ENCODE measurements at places on chromosomes 1 and 21.
A peak's percentile ranks its signal among the peaks of the same experiment; 100 is the strongest.

DNA sequence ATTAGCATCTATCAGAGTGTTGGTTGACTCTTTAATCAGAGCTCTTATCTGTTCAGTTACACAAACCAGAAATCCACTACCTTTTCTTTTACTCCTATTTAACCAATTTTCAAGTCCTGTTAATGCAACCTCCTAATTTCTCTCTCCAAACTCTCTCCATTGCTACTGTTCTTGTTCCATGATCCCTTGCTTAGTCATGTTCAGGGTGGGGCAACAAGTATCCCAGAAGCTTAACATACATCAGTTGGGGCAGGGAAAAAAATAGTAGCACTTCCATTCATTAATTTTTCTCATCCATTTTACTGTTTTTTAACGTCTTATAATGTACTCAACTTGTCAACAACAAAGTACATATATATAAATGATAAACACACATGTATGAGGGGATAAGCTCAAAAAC lies 111.2 kb upstream of the LBR start:
- no peak for DNase-seq

DNA sequence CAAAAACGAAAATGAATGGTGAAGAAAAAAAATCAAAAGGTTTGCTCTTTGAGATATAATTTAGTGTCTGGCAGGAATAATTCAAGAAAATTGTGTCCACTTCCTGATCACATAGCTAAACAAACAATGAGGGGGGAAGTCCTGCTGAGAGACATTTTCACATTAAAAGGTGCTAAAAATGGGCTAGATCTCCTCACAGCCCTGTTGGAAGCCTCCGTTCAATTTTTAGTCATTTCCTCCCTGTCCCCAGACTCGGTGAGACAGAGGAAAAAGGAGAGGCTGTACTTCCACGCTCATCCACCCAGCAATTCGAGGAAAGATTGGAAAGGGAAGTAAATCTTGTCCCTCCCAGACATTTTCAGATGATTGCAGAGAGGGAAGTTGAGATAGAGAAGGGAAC lies 103.7 kb downstream of the BARHL2 start:
- no peak for DNase-seq

DNA sequence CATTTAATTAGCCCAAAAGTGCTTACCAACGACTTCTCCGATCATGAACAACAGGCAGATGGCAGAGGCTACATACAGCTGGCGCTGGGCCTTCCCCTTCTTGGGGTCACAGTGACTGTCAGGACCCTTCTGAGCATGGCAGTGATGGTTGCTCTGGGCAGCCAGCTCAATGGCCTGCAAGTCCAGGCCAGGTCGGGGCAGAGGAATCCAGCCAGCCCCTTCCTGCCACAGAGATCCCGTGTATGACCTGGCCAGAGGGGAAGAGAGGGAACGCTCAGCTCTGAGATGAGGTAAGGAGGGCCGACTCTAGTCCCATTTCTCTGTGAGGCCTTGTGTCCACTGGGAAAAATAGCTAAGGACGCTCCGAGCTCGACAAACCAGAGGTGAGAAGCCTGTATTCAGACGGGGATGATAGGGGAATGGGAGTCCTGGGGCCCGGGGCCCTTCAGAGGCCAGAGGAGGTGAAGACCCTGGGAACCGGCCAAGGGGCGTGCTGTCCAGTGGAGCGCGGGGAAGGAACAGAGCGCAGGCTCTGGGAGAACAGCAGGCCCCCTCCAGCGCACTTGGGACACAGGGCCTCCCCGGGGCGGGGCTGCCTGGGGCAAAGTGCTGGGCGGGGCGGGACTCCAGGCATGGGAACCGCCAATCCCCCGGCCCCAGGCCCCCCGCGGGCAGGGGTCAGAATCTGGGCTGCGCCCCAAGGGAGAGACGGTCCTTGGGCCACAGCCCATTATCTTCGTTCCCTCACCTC lies 772 bp downstream of the SLC30A2 start:
- DNase-seq, result no peak

DNA sequence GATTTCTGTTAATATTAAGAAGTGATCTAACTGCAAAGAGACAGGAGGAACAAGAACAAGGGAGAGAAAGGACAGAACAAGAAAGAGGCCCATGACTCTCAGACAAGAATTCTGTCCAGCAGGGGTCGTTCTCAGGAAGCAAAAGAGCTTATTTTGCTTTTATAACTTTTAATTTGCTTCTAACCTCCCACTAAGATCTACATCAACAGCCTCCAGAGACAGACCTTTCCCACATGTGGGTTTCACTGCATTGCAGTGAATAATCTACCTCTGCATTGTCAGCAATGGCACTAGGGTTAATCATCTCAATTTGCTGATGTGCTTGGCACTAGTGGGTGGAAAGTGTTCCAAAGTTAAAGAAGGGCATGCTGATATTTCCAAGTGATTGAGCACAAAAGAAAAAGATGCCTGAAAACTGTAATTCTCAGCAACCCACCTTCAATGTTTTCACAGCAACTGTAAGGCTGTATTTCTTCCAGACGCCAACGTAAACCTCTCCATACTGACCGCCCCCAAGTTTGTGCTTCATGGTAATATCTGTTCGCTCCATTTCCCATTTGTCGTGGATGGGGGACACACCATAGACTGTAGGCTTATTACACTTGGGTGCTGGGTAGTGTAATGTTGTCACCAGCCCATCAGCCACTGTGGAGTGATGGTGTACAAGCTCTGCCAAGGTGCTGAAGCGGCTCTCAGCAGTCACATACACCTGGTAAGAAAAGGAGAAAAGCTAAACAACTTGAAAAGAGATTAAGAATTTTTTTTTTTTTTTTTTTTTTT lies 39.5 kb downstream of the TOR3A start:
- no peak for DNase-seq

- DNase-seq, result peak; percentile 21
These were observed 8.5 kb upstream of the CTRC start for GRCh38 chr1:15429701-15430149.

DNA sequence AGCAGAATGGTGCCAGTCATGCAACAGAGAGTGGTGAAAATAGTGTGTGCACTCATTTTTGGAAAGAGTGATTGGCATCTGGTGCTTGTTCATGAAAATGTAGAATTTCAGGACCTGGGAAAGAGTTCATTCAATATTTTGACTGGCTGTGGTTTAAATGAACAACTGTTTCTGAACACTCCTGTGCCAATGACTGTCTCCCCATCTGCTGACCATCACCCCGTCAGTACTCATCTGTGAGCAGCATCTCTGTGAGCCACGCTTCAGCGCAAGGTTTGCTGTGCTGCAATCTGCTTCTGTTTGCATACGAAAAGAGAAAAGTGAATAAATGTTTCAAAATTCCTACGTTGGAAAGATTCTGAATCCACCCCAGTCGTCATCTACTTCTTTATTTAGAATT lies 77.9 kb upstream of the RUNX1 start:
- DNase-seq, result no peak

DNA sequence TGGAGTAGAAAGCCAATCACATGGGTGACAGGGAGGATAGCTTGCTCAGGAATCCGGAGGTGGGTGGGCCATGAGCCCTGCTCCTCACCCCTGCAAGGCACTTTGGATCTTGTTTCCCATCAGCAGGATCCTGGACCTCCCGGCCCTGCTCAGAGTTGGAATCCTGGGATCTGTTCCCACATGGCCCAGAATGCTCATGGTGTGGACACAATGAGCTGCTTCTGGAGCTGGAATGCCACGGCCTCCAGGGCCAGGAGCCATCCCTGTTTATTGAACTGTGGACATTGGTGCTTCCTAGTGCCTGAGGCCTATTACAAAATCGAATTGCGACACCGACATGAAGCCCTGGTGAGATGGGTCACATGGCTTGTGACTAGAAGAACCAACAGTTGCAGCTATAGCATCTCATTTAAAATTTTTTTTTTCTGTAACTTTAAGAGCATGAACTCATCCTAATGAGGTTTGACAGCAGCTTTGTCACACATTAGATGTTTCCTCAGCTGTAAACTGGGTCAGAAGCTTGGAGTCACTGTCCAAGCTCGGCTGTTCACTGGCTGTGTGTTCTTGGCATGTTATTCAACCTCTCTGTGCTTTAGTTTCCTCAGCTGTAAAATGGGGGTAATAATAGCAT lies 40.4 kb upstream of the GOLT1A start:
- DNase-seq, result no peak

DNA sequence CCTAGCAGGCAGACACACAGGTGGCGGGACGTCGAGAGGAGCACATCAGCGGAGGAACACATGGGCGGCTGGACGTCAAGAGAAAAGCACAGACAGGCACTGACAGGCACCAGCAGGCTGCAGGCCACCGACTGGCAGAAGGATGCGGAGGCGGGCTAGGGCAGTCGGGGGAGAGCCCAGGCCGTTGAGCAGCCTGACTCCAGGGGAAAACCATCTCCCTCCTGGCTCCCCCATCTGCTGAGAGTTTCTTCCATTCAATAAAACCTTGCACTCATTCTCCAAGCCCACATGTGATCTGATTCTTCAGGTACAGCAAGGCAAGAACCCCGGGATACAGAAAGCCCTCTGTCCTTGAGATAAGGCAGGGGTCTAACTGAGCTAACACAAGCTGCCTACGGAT lies 25.5 kb downstream of the B3GALT5 start:
- no peak for DNase-seq

DNA sequence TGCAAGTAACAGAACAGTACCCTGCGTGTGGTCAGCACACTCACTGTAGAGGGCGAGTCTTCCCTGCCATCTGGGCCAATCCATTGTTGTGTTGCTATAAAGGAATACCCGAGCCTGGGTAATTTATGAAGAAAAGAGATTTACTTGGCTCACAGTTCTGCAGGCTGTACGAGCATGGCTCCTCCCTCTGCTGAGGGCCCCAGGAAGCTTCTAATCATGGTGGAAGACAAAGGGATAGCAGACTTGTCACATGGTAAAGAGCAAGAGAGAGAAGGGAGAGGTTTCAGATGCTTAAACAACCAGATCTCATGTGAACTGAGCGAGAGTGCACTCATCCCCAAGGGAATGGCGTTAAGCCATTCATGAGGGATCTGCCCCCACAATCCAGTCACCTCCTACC lies 126.2 kb downstream of the CNIH3 start:
- no peak for DNase-seq

- no peak for DNase-seq
These were observed 8.6 kb downstream of the S1PR1 start for GRCh38 chr1:101245246-101245927.

DNA sequence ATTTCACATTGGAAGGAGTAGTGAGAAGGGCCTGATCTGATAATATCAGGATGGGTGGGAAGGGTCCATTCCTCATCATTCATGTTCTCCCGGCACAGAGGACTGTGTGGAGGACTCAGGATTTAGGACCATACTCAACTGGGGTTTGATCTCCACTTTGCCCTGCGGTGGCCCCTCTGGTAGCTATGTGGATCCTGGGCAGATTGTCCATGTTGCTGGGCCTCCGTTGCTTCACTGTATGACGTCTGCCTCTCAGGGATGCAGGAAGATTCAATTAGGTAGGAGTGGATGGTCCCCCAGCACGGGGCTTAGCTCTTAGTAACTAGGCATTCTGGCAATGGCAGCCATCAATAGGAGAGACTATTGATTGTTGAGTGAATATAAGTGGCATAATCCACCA lies 2.3 kb downstream of the ETS2 start:
- no peak for DNase-seq

Data from right forelimb (tissue), 1 donor.